HS-27A (cell line): ENCODE measurements at places on chromosomes 16 and 17.

DNA sequence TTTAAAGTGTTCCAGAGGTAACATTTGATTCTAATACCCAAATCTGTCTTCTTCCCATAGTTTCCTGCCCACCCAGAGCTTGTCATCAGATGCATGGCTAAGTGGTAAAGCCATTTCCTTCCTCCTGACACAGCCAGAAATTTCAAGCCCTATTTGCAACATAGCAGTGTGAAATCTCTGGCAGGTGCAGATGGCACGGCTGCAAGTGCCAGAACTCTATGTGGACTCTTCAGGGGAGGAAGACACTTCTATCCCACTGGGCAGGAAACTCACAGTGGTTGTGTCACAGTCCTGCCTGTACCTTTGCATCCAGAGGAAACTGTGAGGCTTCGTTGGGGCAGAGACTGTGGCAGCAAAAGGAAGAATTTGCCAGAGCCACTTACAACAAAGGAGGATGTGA lies 13.2 kb downstream of the DYNLRB2 start:
- no peak for DNase-seq

DNA sequence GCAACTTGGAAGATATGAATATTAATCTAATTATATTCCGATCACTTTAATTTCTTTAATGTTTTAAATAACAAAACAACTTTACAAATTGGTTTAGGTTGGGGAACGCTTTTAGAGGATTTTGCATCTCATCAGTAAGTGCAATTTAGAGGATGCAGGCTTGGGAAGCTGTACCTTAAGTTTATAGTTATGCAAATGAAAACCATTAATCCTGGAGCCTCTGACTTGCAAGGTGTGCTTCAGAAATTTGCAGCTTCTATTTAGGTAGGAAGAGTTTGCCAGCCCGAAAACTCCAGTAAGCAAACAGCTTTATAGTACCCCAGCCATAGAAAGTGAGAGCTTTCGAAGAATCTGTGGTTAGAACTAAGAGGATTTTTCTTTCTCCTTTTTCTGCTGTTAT lies 547.0 kb downstream of the MAF start:
- DNase-seq, result no peak

DNA sequence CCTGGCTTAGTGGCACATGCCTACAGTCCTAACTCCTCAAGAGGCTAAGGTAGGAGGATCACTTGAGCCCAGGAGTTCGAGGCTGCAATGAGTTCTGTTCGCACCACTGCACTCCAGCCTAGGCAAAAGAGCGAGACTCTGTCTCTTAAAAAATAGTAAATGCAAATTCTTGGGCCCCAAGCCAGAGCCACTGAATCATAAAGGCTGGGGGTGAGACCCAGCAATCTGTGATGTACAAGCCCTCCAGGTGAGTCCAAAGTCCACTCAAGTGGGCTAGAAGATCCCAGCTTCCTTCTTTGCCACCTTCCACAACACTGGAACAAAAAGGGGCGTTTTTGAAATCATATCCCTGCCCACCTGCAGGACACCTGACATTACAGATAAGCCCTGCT lies 16.9 kb downstream of the TRIM25 start:
- DNase-seq, result no peak

DNA sequence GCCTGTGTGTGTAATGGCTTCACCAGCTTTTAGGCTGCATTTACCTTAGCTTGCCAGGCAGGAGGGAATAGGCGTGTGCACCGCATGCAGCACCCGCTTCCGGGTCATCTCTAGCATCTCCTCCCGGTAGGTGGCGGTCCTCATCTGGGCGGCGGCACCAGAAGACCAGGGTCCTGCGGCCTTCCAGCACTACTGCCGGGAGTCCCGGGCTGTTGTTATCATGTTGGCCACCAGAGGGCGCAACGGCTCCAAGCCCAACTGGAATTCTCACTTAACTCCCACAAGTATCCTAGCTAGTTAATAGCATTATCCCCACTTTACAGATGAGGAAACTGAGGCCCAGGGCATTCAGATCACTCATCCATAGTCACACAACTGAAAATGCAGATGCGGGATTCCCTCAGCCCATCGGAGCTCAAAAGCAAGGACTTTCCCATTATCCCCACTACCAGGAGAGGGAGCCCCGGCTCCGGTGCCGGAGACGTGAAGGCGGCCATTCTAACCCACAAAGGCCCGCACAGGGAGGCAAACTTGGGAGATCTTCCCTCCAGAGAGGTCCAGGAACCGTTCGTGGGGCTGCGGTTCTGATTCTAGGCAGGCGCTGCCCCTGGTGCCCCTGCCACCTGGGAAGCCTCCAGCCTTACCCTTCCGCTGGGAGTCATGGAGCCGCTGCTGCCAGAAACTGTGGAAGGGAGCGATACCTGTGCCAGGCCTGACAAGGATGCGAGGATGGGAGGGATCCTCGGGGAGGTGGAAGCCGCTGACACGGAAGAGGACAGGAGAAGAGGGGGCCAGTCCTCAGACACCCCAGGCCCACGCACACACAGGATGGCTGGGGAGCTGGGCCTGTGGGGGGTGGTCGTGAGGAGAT lies 23.9 kb downstream of the LGALS9 start:
- peak; percentile 17 for DNase-seq

DNA sequence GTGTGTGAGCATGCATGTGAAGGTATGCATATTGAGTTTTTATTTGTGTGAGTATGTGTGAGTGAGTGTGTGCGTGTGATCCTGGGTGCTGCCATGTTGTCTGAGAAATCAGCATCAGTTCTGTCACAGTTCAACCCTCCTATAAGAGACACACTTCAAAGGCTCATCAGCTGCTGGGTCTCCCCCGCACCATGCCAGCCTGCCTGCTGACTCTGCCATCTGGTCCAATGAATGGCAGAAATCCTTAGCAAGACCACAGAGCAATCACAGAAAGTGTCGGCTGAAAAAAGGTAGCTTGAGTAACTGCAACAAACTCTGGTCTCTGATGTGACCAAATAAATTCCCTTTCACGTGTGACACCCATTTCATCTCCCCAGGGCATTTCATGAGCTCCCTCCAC lies 381.8 kb upstream of the MAF start:
- no peak for DNase-seq

- no peak for DNase-seq
These were observed 7.7 kb upstream of the RBFOX3 start for GRCh38 chr17:79618383-79619067.

DNA sequence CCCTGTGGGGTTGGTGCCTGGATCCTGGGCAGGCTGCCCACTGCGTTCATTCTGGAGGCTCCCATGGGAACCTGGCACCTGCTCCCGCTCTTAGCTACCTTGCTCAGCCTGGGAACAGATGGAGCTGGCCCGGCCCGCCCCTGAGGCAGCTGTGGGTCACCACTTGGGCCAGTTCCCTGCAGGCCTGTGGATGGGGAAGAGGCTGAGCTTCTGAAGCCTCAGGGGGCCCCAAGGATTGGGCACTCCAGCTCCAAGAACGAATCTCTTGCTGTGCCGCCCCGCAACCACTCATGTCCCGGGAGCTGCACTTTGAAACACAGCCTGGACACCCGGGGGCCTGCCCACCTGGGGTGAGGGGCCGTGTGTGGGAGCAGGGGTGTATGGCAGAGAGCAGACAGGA lies 37.7 kb downstream of the BAHCC1 start:
- DNase-seq, result no peak

DNA sequence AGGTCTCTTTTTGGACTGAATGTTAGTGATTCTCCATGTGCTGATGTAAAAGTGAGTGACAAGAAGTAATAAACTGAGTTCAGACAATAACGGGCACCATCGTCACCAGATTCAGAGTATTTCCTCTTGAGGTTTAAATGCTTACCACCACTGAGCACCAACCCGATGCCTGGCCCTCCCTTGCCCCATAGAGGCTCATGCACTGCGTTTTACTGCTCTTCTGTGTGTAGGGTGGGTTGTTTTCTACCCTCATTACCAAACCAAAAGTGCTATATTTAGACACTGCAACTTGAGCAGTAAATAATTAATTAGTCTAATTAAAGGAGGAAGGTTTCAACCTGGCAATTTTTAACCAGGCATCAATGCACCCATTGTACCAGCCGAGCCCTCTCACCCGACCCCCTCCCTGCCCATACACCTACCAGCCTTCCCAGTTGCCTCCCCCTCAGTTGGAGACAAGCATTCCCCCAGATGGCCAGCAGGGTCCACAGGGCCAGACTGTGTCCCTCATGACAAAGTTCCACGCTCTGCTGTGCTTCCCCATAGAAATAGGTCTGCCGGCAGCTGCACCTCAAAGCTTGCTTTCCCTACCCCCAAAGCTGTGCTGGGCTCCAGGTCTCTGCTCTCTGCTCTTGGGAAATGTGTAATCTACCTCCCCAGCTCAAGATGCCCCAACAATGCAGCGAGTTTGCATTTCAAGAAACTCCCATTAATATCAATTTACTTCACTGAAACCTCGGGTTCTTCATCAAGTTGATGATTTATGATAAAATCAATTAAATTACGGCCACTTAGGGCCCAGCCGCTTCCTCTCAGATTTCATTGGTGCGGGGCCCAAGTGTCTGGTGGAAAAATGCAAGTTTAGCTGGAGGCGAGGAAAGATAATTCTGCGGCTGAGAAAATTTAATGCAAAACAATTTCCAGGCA lies 16.0 kb downstream of the HOXB4 start:
- DNase-seq, result no peak

DNA sequence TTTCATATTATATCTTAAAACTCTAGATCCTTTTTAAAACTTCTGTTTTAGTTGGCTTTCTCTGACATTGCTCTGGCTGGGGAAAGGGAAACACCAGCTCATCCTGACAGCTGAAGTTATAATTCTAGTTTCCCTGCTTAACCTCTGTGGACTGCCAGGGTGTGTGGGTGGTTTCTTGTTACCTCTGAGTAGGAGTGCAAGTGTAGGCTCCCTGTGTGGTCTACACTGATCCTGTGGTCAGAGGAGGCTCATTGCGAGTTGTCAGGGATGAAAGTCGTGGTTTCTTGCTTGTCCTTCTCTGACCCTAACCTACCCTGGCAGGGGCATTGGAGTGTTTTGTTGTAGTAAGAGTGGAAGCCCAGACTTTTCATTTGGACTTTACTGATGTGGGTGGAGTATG lies 221.0 kb downstream of the UTP18 start:
- DNase-seq, result no peak

- DNase-seq, result no peak
These were observed 102.5 kb downstream of the PARN start for GRCh38 chr16:14527411-14528044.

- no peak for DNase-seq
These were observed 66.1 kb downstream of the TANC2 start for GRCh38 chr17:63032142-63032541.

DNA sequence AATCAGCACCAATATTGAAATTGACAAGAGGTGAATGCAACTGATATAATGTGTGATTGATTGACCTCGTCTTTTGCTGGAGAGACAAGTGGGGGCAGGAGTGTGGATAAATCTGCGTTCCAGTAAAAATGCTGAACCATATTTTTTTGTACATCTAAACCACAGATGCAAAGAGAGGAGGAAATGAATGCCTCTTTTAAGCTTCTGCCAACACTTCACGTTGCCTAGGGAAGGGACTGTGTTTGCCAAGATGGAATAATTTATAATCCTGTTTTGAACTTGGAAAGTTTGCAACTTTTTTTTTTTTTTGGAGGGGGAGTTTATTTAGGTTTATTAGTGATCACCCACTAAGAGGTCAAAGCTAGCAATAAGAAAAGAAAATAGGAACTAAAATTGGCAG lies 288.2 kb upstream of the EEF2KMT start:
- DNase-seq, result no peak

GRCh38 chr17:63537991-63538692 lies 12.1 kb upstream of the DCAF7 start:
- no peak for DNase-seq

DNA sequence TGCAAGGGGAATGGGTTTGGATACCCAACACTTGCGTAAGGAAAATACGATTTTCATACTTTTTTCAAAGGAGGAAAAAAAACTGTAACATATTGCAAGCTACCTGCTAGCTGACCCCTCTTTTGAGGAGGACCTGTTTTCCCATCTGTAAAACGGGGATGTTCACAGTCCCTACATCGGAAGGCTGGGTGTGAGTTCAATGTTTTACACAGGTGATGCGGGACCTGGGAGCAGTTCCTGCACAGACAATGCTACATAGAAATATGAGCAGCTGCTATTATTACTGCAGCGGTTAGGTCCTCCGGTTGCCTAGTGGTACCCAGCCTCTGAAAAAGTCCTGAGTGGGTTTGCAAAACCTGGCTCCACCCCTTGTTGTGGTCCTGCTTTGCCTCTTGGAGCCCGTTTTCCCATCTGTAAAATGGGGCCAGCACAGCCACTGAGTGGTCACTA lies 3.5 kb downstream of the SOCS1 start:
- DNase-seq, result no peak

DNA sequence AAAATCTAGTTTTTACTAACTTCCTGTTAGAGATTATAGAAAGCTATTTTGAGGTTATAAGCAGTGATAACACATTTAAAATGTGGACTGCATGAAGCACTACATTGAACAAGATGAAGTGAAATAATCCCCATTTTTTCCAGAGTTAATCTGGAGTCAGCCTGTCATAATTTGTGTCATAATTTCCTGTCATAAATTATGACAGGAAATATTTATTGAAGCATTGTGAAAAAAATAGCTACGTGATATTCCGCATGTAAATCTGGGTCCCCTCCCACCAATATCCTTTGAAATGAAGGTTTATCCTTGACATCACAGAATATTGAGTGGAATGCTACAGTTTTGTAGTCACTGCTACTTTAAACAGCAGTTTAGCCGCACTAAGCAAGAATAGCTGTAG lies 40.1 kb downstream of the OMG start:
- DNase-seq, result no peak

DNA sequence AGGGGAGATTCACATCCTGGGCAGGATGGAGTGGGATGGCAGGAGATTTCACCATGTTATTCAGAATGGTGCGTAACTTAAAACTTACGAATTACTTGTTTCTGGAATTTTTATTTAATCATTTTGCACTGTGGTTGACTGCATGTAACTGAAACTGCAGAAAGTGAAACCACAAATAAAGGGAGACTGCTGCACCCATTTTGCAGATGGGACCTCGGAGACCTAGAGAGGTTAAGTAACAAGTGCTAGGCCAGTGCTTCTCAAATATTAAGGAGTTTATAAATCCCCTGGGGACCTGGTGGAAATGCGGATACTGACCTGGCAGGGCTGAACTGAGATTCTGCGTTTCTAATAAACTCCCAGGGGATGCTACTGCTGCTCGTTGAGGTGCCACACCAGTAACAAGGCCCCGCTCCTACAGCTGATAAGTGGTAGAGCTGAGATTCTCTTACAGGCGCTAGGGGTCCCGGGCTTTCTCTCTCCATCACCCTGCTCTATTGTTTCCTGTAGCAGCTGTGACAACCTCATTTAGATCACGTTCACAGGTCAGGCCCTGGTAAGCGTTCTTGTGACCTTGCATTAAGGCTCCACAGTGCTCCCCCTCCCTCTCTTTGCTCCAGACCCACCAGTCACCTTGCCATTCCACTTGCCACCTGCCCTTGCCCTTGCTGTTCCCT lies 167.1 kb upstream of the CDH13 start:
- no peak for DNase-seq

GRCh38 chr17:48679385-48680096 lies 42.8 kb downstream of the PRAC1 start:
- DNase-seq, result no peak

- DNase-seq, result no peak
These were observed 73.3 kb upstream of the MTMR4 start for GRCh38 chr17:58587713-58588117.

- no peak for DNase-seq
These were observed 53.1 kb downstream of the MRC2 start for GRCh38 chr17:62680541-62681052.

GRCh38 chr17:77145612-77146245 lies 5.0 kb downstream of the SEC14L1 start:
- no peak for DNase-seq
